ENCODE measurements at places on chromosomes 5 and 9. TPM values are rescaled to one million over a fixed set of nuclear protein-coding genes. Genes with fewer than 3 reads are reported as not detected.

MUSK gene
- total RNA-seq = 0.14 TPM

- no peak for DNase-seq
These were observed 1330.4 kb upstream of the WWC1 start for GRCh38 chr5:166961028-166961427.

FEM1C gene
- 11.9 TPM for total RNA-seq

- no peak for DNase-seq
These were observed 355.1 kb upstream of the DAB2 start for GRCh38 chr5:39779831-39780230.

FAM219A gene
- total RNA-seq = 22.1 TPM

DNA sequence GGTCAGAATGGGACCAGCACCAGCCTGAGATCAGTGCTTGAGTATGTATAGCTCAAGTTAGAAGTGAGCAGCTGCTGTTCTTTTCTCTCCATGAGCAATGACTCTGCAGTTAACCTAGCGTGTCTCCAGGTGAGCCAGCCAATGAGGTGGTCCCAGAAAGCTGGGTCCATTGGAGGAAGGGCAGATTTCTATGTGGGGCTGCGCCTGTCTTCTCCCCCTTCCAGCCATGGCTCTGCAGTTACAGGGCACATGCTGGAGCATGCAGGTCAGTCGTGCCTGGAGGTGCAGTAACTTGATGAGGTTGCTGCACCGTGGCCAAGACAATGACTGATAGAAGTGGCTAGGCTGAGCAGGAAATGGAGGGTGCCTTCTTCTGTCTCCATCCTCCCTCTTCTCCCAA, 29.6 kb upstream of the CXCL14 start:
- DNase-seq = no peak

Measured in HFFc6 (cell line).